ENCODE measurements at places on chromosomes 2 and 18.

- no peak for DNase-seq
Observed at GRCh38 chr2:24104906-24105305, 18.2 kb downstream of the PFN4 start.

DNA sequence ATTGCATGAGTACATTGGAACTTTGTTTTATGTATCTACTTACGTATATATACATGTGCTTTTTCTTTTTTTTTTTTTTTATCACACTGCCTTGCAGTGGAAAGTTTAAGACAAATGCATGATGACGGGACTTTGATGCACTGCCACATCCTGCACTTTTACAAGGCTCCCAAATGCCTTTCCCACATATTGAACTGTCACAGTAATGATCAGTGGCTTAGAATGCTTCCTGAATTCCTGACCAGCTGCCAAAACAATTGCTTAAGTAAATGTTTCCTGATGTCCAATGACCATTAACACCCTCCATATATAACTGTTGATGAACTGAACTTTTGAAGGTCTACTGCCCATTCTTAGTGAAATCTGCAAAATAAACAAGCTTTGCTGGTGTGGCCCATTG is 60.2 kb downstream of the LYPD6B start:
- no peak for DNase-seq

DNA sequence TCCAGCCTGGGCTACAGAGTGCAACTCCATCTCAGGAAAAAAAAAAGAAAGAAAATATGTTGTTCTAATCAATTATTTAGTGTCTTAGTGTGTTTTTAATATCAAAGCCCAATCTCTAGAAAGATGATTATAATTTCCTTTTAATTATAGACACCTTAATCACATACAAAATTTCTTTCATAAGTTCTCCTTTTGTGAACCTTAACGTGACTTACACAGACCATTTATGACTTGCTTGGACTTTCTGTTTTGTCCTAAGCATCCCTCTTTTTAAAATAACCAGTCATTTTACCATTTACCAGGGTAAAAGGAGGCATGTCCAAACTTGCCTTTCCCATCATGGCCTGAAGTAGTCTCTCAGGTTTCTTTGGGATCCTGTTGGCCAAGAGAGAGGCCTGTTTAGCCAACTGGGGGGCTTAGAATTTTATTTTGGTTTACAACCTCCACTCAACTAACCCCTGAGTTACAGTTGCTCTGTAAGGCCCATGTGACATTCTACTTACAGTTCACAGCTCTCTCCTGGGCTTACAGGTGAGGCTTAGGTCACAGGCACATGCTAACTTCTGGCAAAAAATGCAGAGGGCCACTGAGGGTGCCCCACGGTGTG is 23.9 kb upstream of the GPR155 start:
- no peak for DNase-seq

- no peak for DNase-seq
Observed at GRCh38 chr2:36805635-36806224, 109.2 kb downstream of the VIT start.

- DNase-seq = peak; percentile 43
Observed at GRCh38 chr18:63119647-63120046, 199.9 kb downstream of the BCL2 start.

DNA sequence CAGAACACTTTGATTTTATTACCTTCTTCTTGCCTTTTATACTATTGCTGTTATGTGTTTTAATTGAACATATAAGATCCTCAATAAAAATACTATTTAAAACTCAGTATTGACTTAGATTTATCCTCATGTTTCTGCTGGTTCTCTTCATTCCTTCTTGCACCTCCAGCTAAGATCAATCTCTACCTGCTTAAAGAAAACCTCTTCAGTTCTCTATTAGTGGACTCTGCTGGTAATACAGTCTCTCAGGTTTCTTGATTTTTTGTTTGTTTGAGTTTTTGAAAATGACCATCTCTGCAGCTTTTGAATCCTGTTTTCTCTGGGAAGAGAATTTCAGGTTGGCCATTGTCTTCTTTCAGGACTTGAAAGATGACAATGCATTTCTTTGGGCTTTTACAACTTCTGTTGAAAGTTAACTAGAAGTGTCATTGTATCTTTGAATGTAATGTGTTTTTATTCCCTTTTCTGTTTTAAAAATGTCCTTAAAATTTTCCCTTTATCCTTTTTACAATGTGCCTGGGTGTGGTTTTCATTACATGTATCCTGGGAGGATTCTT is 29.8 kb upstream of the TMEM131 start:
- DNase-seq = no peak

GRCh38 chr2:150889141-150889540 is 372.5 kb downstream of the RBM43 start:
- no peak for DNase-seq

DNA sequence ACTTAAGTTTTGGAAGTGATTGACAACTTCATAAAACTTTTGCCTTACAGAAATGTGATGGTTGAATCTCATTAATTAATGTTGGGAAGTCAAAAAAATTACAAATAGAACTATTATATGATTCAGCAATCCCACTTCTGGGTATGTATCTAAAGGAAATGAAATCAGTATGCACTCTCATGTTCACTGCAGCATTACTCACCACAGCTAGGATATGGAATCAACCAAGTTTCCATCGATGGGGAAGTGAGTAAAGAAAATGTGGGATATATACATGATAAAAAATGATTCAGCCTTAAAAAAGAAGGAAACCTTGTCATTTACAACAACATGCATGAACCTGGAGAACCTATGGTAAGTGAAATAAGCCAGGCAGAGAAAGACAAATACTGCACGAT is 112.4 kb upstream of the WDR75 start:
- no peak for DNase-seq

DNA sequence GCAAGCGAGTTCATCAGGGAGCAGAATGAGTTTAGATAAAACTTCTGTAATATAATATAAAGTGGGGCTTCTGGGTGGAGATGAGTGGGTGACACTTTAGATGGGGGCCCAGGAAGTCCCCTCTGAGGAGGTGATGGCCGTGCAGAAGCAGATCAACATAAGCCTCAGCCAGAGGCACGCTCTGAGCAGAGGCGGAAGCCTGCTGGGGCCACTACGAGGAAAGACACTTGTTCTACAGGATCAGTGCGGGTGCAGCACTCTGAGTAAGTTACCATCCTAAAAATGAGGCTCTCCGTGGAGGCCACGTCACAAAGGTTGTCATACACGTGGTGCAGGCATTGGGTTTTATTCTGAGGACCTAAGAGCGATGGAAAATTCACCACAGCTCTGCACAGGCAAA is 22.3 kb downstream of the TMEM18 start:
- DNase-seq = no peak

GRCh38 chr2:219335373-219335786 is 2.8 kb upstream of the RESP18 start:
- DNase-seq = no peak

GRCh38 chr2:215137329-215137686 is 1.1 kb downstream of the ABCA12 start:
- DNase-seq = no peak

GRCh38 chr2:34096562-34097171 is 497.6 kb upstream of the FAM98A start:
- DNase-seq = peak; percentile 58
